Osteoblast (primary cell): ENCODE measurements at places on chromosomes 6 and 20. TPM values are rescaled to one million over a fixed set of nuclear protein-coding genes. Genes with fewer than 3 reads are reported as not detected.

GRCh38 chr20:21003902-21004301 lies 102.3 kb downstream of the LINC00237 start:
- DNase-seq: no peak

DNA sequence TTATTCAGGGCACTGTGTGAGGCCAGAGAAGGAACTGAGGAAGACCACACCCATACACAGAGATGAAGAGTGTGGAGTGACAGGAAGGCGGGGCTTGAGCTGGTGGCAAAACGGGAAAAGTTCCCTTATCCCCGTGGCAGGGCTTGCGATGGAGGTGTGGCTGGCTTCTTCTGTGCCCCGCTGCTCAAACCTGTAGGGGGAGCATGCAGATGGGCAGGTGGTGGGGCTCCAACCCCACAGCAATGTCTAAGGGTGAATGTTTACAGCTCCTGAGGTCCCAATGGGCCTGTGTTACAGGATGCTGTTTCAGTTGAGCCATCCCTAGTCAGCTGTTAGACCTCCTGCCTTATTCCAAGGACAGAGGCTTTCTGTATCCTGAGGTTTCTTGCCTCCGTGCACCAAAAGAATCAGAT lies 105.9 kb downstream of the LY86 start:
- DNase-seq: no peak

- DNase-seq: no peak
Observed at GRCh38 chr20:13007596-13007995, 1.2 kb upstream of the SPTLC3 start.

GRCh38 chr6:159728531-159728964 lies 1.2 kb downstream of the WTAP start:
- DNase-seq: no peak

- DNase-seq: no peak
Observed at GRCh38 chr6:161327360-161327953, 53.6 kb upstream of the AGPAT4 start.

DNA sequence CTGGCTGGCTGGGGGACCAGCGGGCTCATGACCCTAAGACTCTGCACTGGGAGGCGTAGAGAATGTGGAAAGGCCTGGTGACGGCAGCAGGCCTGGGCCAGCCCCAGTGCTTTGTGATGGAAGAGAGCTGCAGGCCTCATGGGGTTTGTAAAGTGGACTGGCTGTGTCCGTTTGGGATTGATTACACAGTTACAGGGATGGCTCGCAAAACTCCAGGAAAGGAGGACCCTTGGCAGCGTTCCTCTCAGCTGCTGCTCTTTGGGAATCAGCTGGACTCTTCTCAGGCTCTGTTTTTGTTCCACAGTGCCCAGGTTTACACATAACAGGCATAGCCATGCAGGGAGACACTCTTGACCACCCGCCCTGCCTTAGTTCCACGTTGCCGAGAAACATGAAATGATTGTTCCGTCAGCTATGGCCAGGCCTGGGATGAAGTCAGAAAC lies 89.0 kb downstream of the SLX4IP start:
- DNase-seq: no peak

DNA sequence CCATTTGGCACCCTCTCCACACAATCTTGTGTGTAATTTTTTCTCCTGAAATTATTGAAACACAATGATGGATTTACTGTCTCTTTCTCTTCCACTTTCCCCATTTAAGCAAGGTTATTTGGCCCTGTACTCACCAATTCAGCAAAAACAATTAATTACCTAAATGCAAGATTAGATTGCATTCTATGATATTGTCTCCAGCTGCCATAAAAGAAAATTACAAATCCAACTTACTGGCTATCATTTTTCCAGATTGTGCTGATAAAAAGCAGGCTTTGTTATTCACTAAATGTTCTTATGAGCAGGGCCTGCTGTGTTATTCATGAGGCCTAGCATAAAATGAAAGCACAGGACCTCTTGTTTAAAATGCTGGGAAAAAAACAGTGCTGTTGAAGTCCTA lies 95.8 kb upstream of the IRAK1BP1 start:
- DNase-seq: no peak

DNA sequence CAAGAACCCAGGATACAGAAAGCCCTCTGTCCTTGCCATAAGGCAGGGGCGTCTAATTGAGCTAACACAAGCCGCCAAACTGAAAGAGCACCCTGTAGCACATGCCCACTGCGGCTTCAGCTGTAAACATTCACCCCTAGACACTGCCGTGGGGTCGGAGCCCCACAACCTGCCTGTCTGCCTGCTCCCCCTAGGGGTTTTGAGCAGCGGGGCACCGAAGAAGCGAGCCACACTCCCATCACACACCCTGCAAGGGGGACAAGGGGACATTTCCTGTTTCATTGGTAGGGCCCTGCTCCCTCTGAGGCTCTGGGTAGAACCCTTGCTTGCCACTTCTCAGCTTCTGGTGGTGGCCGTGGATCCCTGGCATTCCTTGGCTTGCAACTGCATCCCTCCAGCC lies 45.2 kb upstream of the BCLAF1 start:
- DNase-seq: no peak

DNA sequence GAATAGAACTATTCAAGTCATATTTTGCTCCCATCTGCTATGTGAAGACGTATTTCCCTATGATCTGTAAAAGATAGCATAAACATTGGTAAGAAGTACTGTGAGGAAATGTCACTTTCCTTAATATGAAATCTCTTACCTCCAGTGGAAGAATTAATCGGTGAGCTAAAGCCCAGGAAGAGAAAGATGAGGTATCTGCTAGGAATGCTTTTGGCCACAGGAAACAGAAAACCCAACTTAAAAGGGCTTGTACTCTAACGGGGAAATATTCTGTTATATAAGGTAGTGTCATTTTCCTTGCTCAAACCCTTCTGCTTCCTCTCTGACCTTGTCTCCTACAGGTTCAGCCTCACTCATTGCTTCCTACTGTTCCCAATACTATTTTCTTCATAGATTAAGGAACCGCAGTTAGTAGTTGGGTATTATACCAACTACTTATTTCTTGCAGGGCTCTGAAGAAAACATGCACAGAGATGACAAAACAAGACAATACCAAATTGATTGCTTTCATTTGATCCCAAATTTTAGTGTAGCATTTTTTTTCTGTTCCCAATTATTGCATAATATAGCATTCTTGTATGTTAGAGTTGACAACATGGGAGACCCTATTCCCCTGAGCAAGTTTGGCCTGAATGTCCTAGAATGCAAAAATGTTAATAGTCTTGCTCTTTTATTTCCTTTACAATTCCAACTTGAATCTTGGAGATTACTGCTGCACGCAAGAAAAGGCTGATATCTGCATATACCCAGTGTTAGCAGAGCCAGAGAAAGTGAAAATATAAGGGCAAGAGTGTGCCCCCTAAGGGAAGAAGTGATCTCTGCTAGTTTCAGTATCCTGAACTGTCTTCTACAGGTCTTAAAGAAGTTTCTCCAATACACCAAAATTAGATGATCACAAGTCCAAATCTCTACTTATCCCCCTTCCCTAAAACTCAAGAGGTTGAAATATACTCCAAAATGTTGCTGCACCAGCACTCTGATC lies 65.3 kb downstream of the AFG1L start:
- no peak for DNase-seq

DNA sequence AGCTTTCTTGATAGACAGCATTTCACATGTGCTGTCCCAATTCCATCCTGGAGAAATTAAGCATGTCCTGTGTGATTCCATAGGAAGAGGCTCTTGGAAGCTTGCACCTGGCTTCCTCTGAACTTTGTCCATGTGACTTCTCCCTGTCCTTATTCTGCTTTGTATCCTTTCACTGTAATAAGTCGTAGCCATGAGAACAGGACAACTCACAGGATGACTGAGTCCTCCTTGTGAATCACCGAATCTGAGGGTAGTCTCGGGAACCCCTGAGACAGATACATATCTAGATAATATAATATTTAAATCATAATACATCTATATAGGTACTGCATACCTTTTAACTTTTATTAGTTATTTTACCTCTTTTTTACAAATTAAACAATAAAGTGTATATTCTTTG lies 156.7 kb upstream of the THEMIS start:
- no peak for DNase-seq

GRCh38 chr20:31740208-31740607 lies 1.1 kb downstream of the TPX2 start:
- no peak for DNase-seq

DNA sequence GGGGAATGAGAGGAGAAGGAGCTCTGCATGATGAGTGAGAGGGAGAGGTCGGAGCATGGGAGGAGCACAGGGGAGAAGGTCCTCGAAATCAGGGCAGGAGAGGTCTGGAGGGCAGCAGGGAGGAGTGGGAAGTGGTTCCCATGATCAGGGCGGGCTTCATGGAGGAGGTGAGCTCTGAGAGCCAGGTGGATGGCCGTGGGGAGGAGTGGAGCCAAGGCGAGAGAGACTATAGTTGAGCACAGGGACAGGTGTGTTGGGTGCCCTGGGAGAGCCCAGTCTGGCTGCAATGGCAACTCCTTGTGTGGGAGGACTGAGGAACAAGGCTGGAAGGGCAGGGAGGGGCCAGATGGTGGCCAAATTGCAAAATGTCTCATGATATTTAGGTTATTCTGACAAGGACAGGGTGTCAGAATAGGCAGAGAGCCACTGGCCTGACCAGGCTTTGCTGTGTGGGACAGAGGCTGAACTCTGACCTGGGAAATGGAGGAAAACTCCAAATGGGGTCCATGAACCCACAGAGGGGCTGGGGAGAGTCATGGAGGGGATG lies 21.4 kb downstream of the TTBK1 start:
- peak; percentile 81 for DNase-seq

The MAVS gene
- 32.1 and 32.2 TPM in 2 replicates for total RNA-seq

DNA sequence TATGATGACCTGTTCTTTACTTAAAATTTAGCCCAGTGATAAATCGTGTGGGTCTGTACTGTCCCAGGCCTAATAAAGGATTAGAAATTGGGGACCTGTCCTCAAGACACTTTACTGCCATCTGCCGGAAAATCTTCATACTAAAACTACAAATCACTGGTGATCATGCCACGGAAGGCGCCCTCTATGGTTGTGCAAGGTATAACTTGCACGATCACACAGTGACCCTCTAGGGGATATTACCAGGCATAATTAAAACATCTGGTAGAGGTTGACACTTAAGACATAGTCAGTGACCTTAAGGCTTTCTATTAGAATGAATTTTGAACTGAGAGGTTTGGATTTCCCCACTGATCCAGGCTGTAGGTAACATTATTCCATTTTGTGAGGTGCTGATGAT lies 172.6 kb downstream of the BMP2 start:
- no peak for DNase-seq

The OOEP gene
- 0.36 and 0.59 TPM in 2 replicates for total RNA-seq

The NKAPL gene
- total RNA-seq: 1.1 and 1.2 TPM in 2 replicates

- peak; percentile 62 for DNase-seq
Observed at GRCh38 chr6:163347021-163347446, 67.5 kb upstream of the QKI start.

DNA sequence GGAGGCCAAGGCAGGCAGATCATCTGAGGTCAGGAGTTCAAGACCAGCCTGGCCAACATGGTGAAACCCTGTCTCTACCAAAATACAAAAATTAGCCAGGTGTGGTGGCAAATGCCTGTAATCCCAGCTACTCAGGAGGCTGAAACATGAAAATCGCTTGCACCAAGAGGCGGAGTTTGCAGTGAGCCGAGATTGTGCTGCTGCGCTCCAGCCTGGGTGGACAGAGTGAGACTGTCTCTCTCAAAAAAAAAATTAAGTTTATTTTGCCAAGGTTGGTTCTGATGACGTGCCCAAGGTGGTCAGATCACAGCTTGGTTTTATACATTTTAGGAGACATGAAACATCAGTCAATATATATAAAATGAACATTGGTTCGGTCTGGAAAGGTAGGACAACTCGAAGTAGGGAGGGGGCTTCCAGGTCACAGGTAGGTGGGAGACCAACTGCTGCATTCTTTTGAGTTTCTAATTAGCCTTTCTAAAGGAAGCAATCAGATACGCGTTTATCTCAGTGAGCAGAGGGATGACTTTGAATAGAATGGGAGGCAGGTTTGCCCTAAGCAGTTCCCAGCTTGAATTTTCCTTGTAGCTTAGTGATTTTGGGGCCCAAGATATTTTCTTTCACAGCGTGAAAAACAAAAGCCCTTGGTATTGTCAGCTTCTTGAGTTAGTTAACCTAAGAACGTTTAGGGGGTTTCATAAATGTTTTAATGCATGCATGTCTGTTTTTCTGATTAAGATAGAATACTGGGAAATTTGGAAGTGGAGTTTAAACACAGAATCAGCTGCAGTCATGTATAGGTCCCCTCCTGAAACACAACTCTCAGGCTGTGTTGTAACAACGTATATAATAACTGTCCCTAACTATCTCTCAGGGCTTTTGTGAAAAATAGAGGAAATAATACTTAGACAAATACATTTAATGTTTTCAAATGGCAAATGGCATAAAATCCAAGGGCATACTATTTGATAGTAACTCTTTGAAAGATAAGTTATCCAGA lies 16.7 kb downstream of the ACOT13 start:
- DNase-seq: no peak

DNA sequence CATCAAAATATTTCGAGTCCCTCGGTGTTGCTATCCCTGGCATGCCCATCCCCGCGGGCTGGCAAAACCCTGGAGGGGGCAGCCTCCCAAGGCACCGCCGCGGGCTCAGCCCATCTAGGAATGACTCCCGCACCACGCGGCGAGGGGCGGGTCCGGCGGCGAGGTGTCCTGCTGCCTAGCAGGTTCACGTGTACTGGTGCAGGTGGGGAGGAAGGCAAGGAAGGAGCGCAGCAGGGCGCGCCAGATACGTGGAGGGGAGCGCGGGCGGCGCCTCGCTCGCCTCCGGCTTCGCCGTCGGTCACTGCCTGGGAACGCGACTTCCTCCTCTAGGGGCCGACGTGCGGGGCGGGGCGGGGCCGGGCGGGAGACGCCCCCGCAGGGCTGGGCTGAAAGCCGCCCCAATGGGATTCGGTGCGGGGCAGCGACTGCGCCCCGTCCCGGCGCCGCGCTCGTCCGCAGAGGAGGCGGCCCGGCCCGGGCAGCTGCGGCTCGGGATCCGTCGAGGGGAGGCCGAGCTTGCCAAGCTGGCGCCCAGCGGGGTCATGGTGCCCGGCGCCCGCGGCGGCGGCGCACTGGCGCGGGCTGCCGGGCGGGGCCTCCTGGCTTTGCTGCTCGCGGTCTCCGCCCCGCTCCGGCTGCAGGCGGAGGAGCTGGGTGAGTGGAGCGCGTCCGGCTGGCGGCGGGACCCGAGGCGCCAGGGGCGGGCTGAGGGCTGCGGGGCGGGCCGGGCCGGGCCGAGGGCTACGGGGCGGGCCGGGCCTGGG lies at the start of gene DCBLD1:
Gene DCBLD1 (plus strand): TSS at position 435 of the 764 bp plus-strand sequence. CDS start 108 bp downstream, at position 543.
- DNase-seq: peak; percentile 99

DNA sequence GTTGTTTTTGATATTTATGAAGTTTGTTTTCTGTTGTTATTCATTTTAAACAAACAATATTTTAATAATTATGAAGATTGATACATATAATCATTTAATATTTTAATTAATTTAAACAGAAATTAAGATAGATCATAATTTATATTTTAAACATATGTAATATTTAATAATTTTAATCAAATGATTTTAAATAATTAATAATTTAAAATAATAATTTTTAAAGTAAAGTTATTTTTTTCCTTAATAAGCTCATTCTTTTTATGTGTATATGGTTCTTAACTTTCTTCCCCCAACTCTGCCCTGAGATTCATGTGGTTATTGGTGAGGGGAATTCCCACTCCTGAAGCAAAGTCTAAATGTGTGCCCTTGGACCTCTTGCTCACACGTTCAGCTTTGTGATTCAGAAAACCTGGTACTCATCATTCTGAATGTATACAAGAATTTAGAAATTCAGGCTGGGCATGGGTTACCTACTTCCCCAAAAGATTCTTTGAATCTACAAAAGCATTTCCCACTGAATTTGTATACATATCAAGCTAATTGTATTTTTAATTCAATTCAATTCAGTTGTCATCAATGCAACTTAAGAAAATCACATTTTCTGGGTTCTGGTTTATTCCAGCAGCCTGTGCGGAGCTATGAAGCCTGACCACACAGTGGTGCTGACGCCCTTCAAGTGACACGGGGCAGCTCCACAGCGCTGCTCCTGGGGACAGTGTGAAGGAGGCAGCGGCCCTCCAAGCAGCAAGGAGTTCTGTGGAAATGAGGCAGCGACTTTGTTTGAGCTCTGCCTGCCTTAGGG lies 168.9 kb upstream of the UST start:
- peak; percentile 84 for DNase-seq
